Mononuclear cell (primary cell): ENCODE measurements at places on chromosomes 3 and 15. TPM values are rescaled to one million over a fixed set of nuclear protein-coding genes. Genes with fewer than 3 reads are reported as not detected.

The ZCWPW2 gene
- not detected for total RNA-seq

The ST3GAL6 gene
- total RNA-seq: 5.5 TPM

The TMEM62 gene
- total RNA-seq: 28.8 TPM

The SLC28A1 gene
- not detected for total RNA-seq

The GOLGA8S gene
- 0.10 TPM for total RNA-seq

The SCAANT1 gene
- total RNA-seq: not detected

The CLEC3B gene
- total RNA-seq: 0.21 TPM

The JMJD7 gene
- total RNA-seq: 9.1 TPM

The OGG1 gene
- 7.8 TPM for total RNA-seq

The ITPKA gene
- total RNA-seq: 0.10 TPM

The CISH gene
- total RNA-seq: 1.2 TPM

The NR2E3 gene
- not detected for total RNA-seq

The XPC gene
- total RNA-seq: 48.7 TPM

The WDR72 gene
- total RNA-seq: under 0.01 TPM

The GATM gene
- total RNA-seq: 2.3 TPM

The RAB6B gene
- total RNA-seq: 0.52 TPM

The BDH1 gene
- total RNA-seq: 8.9 TPM

The CHCHD6 gene
- 3.4 TPM for total RNA-seq

The DNAH12 gene
- 0.63 TPM for total RNA-seq

The ITIH1 gene
- 0.52 TPM for total RNA-seq

The CMSS1 gene
- 4.6 TPM for total RNA-seq

The MFGE8 gene
- total RNA-seq: 14.4 TPM

The TICRR gene
- total RNA-seq: 0.10 TPM

The RAMAC gene
- total RNA-seq: 38.1 TPM

The ADAMTS17 gene
- 7.6 TPM for total RNA-seq

The NRROS gene
- total RNA-seq: 43.4 TPM

The UACA gene
- total RNA-seq: 2.5 TPM

The BMF gene
- total RNA-seq: 31.6 TPM
